Kidney epithelial cell (primary cell): ENCODE measurements at places on chromosomes 5 and 9. TPM values are rescaled to one million over a fixed set of nuclear protein-coding genes. Genes with fewer than 3 reads are reported as not detected.
A peak's percentile ranks its signal among the peaks of the same experiment; 100 is the strongest.

GRCh38 chr5:100119903-100120302 lies 415.3 kb upstream of the FAM174A start:
- no peak for DNase-seq

DNA sequence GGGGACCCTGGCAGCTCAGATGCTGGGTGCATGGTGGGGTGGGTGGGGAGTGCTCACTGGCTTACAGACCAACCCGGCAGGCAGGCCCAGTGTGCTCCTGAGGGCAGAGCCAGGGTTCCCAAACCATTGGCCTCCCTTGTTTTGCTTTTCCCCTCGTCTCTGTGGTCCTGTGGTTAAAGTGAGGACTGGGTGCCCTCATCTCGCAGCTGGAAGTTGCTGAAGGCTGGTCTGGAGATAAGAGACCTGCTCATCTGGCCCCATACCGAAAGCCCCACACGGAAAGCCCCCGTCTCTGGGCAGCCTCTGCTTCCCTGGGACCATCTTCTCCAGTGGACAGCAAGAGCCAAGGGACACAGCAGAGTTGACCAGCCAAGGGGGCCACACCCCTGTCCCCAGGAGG lies 9.8 kb upstream of the NACC2 start:
- DNase-seq: no peak

DNA sequence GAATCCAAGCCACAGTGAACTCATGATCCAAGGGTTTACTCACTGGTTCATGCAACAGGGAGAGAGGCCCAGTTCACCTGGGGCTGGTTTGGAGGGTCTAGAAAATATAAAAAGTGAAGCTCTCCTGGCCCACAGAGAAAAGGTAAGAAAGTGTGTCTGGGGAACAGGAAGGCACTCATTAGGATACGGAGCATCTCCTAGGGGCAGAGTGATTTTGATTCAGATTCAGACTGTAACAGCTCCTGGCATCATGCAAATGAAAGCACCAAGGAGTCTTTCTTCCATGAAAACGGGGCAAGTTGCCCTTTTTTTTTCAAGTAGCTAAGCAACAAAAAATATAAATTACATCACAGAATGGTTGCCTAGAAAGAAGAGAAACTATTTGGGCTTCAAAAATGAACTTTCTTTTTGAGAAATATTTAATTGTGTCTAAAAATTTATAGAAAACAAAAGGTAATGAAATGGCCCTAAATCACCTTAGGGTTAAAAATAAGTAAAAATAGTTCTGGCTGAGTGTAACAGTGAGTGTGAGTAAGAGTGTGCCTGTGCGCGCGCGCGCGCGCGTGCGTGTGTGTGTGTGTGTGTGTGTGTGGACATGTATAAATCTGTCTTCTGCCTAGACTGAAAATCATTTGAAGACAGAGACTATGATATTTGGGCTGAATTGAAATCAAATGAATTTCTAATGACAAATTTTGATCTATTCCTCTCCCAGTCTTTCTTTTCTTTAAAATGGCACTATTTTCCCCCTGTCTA lies 177.8 kb upstream of the ZNF462 start:
- no peak for DNase-seq

GRCh38 chr9:115590011-115590410 lies 472.1 kb upstream of the TNC start:
- DNase-seq: peak; percentile 52

- DNase-seq: no peak
These were observed 100.2 kb upstream of the ADAMTS16 start for GRCh38 chr5:5039918-5040317.

DNA sequence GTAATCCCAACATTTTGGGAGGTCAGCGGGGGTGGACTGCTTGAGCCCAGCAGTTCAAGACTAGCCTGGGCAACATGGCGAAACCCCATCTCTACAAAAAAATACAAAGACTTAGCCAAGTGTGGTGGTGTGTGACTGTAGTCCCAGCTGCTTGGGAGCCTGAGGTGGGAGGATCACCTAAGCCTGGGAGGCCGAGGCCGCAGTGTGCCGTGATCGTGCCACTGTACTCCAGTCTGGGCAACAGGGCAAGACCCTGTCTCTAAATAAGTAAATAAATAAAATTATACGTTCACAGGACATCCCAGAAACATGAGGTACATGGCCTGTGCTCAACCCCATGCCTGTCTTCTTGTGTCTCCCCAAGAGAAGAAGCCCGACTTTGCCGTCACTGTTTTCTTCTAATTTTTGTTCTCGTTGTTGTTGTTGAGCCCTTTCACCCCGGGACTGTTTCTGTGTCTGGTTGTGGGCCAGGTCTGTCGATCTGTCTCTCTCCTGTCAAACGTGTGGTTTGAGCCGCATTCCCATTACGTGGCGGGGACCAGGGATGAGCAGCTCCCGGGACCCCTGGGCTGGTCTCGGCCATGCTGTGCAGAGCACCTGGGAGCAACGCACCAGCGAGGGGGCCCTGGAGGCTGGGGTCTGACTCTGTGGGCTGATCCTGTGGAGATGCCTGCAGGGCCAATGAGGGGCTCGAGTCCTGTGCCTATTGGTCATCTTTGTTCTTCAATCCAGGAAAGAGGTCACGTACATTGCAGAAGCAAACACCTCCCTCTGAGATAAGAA lies 32.2 kb downstream of the NACC2 start:
- DNase-seq: no peak

GRCh38 chr5:79936646-79937216 lies 54.3 kb downstream of the MTX3 start:
- no peak for DNase-seq

GRCh38 chr9:101711330-101711941 lies 27.0 kb downstream of the GRIN3A start:
- DNase-seq: no peak

- DNase-seq: no peak
These were observed 18.7 kb downstream of the ADAMTS13 start for GRCh38 chr9:133440874-133441273.

GRCh38 chr5:138095100-138095907 lies 11.5 kb downstream of the WNT8A start:
- no peak for DNase-seq

DNA sequence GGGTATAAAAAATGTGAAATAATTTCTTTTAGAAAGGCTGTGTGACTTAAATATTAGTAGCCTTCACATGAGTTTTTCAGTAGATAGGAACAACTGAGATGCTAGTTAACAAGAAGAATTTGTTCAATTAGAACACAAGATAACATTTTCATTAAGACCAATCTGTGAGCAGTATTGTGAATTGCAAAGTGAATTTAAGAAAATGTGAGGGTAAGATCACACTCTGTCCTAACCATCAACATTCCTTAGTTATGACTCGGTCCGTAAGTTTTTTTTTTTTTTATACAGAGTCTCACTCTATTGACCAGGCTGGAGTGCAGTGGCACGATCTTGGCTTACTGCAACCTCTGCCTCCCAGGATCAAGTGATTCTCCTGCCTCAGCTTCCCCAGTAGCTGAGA lies 180.2 kb upstream of the EGFLAM start:
- DNase-seq: no peak

- no peak for DNase-seq
These were observed 64.4 kb downstream of the PLCXD3 start for GRCh38 chr5:41445937-41446563.

GRCh38 chr9:77488439-77489126 lies 159.5 kb downstream of the GNA14 start:
- no peak for DNase-seq

GRCh38 chr9:37105234-37105633 lies 15.1 kb upstream of the ZCCHC7 start:
- DNase-seq: no peak

DNA sequence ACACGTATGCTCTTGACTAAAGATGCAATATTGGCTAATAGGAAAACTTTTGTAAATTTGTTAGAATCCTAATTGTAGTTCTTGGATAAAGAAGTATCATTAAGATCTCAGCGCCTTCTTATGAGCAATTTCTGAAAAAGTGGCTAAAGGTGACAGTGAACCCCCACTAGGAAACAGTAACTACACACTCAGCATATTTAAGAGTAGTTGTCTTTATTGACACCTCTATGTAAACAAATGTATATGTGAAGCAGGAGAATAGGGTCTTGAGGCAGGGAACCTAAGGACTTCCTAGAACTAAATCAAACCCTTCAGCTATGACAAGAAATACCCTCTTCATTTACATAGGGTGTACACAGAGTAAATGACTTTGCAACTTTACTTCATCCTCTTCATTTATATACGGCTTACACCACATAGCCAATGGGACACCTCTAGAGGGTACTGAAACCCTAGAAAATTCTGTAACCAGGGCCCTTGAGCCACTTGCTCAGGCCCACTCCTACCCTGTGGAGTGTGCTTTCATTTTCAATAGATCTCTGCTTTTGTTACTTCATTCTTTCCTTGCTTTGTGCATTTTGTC lies 2.8 kb downstream of the NIPSNAP3A start:
- no peak for DNase-seq

- DNase-seq: no peak
These were observed 946 bp downstream of the ADCY2 start for GRCh38 chr5:7396713-7397454.

- no peak for DNase-seq
These were observed 32.0 kb downstream of the SMIM15 start for GRCh38 chr5:61130289-61130688.

DNA sequence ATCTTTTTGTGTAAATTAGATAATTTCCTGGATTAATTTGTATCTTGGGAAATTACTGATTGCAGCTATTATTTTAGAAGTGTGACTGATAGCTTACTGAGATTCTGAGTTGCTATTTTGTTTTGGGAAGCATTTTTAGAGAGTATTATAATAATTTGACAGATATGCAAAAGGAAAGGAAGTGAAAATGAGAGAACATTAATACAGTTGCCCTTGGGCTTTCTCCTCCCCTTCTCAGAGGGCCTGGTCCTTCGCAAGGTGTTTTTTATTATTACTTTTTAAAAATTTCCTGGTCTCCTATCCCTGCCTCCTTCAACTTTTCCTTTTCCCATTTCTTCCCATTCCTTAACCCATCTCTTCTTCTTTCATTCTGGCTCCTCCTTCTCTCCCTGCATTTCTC lies 32.6 kb downstream of the UBAP1 start:
- no peak for DNase-seq

- no peak for DNase-seq
These were observed 772 bp downstream of the DCAF10 start for GRCh38 chr9:37801287-37801850.

The ADAMTS2 gene
- total RNA-seq: 1.8 and 2.3 TPM in 2 replicates

The DDX4 gene
- not detected in 2 replicates for total RNA-seq

The KCNT1 gene
- not detected in 2 replicates for total RNA-seq

The IL9 gene
- total RNA-seq: not detected in 2 replicates

The HRH2 gene
- total RNA-seq: 1.1 and 2.7 TPM in 2 replicates

The FOXD4L6 gene
- total RNA-seq: not detected in 2 replicates

The IRX1 gene
- 6.5 and 6.6 TPM in 2 replicates for total RNA-seq
